ENCODE measurements at places on chromosomes 12 and 14. TPM values are rescaled to one million over a fixed set of nuclear protein-coding genes. Genes with fewer than 3 reads are reported as not detected.

DNA sequence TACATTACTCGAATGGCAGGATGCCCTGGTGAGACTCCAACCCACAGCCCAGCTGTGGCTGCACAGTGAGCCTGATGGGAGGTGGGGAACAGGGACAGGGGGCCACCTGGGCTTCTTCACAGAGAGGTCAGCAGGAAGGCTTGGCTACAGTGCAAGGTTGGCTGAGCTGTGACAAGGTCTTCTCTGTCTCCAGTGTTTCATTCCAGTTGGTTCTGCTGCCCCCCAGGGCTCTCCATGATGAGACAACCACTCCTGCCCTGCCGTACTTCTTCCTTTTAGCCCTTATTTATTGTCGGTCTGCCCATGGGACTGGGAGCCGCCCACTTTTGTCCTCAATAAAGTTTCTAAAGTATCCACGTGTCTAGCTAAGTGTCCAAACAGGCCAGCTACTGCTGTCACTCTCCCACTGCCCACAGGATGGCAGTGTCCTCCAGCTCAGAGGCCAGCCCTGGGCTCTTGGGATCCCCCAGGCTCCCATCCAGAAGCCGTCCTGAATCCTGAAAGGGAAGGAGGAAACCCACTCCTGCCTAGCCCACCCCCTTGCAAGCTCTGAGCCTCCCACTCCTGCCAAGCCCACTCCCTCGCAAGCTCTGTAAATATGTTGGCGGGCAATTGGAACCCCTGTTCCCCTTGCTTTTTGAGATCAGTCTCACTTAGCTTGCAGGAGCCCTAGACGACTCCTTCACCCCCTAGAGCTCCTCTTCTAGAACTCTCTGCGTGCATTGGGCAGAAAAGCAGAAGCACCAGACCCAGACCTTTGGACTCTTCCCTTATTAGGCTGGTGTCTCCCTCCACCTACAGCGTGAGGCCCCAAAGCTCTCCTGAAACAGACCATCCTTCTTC is 5.4 kb downstream of the C1QL4 start:
- no peak overlapping the region for H3K27ac ChIP-seq
- H3K4me3 ChIP-seq = no peak overlapping the region
- H3K36me3 ChIP-seq = no peaks in the 10 kb centered on the region
- peaks cover 22% of the 10 kb centered on the region for H3K27me3 ChIP-seq

- H3K36me3 ChIP-seq = no peaks in the 10 kb centered on the region
- peaks cover 26% of the 10 kb centered on the region for H3K4me1 ChIP-seq
- no peak for DNase-seq
- no peaks in the 10 kb centered on the region for H3K27me3 ChIP-seq
Measured at GRCh38 chr14:30564868-30565248, 5.9 kb downstream of the G2E3 start.

GRCh38 chr12:56321027-56321426 is 5.2 kb upstream of the CNPY2 start:
- no peak overlapping the region for H3K4me3 ChIP-seq
- no peak for DNase-seq
- no peaks in the 10 kb centered on the region for H3K27me3 ChIP-seq
- peaks cover 5% of the 10 kb centered on the region for H3K4me1 ChIP-seq
- H3K36me3 ChIP-seq = peaks cover 43% of the 10 kb centered on the region

- H3K27me3 ChIP-seq = no peaks in the 10 kb centered on the region
- DNase-seq = no peak
- H3K4me3 ChIP-seq = no peak overlapping the region
- no peaks in the 10 kb centered on the region for H3K4me1 ChIP-seq
Measured at GRCh38 chr12:51751661-51752060, 96.9 kb downstream of the FIGNL2 start.

- H3K36me3 ChIP-seq = no peaks in the 10 kb centered on the region
- H3K4me1 ChIP-seq = no peaks in the 10 kb centered on the region
- DNase-seq = no peak
- H3K27me3 ChIP-seq = no peaks in the 10 kb centered on the region
- no peak overlapping the region for H3K4me3 ChIP-seq
Measured at GRCh38 chr12:16168078-16168477, 109.4 kb downstream of the SLC15A5 start.

DNA sequence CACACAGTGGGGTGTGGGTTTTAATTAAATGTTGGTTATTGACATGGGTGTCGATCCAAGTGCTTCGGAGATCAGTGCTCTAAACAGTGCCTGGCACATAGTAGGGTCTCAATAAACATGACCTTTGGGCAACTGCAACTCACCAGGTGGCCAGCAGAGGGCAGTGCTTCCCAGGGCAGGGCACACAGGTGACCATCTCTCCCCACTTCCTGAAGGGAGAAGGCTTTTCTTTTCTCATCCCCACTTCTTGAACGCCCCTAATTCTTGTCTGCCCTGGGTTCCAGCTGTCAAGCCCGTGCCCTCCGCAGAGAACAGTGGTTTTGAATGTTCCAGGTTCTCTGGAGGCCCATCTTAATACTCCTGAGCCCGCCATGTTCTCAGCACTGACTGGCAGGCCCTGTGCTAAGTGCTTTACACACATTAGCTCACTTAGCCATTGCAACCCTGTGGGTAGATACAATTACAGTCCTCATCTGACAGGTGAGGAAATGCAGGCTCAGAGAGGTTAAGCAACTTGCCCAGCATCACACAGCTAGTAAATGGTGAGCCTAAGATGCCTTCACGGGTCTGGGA is 16.3 kb downstream of the RAPGEF3 start:
- no peaks in the 10 kb centered on the region for H3K27me3 ChIP-seq
- no peaks in the 10 kb centered on the region for H3K36me3 ChIP-seq
- DNase-seq = peak; percentile 61
- no peak overlapping the region for H3K4me3 ChIP-seq
- peaks cover 21% of the 10 kb centered on the region for H3K4me1 ChIP-seq

The KRR1 gene
- total RNA-seq = 151 TPM
